ENCODE measurements at places on chromosomes 7 and 10. TPM values are rescaled to one million over a fixed set of nuclear protein-coding genes. Genes with fewer than 3 reads are reported as not detected.

Gene CFAP43
- total RNA-seq, result 0.24 TPM

GRCh38 chr10:12022580-12023257 lies 19.9 kb downstream of the UPF2 start:
- no peak overlapping the region for H3K27ac ChIP-seq
- no peak for DNase-seq
- H3K36me3 ChIP-seq, result peaks cover 5% of the 10 kb centered on the region
- H3K27me3 ChIP-seq, result no peaks in the 10 kb centered on the region

DNA sequence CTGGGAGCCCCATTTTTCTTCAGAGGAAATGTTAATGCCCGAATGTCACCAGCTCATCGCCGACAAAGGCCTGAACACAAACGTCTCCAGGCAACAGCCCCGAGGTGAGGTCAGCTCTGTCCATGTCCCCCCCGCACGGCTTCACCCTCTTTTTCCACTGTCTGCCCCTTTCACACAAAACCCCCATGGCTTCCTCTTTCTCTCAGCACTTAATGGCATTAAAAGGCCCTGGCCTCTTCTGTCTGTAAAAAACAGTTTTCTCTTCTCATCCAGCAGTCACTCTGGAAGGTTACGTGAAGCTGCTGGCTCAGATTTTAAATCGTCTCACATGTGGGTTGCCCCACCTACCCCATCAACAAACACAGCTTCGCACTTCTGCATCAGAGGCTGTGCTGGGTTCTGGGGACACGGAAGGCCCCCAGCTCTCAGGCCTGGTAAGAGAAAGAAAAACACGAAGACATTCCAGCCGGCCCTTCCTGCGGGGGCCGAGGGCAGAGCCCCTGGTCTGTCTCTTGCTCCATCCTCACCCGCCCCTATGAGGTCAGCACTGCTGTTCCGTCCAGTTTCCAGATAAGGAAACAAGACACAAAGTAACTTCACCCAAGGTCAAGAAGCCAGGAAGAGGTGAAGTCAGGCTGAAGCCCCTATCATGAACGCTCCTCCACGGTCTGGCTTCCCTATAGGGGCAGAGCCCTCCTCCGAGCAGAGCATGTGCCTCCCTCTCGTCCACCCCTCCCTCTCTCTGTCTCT lies 91.1 kb upstream of the PDGFA start:
- no peaks in the 10 kb centered on the region for H3K27me3 ChIP-seq
- H3K4me3 ChIP-seq, result no peak overlapping the region
- H3K4me1 ChIP-seq, result peaks cover 26% of the 10 kb centered on the region
- DNase-seq, result no peak

GRCh38 chr10:100041306-100042002 lies 31.7 kb upstream of the DNMBP start:
- no peak overlapping the region for H3K4me3 ChIP-seq
- H3K27me3 ChIP-seq, result no peaks in the 10 kb centered on the region
- peaks cover 29% of the 10 kb centered on the region for H3K4me1 ChIP-seq
- peaks cover 2% of the 10 kb centered on the region for H3K36me3 ChIP-seq
